Glutamatergic neuron (in vitro differentiated cells): ENCODE measurements at places on chromosomes 6 and 20.

- no peak for DNase-seq
Measured at GRCh38 chr6:88840796-88841539, 122.5 kb downstream of the RNGTT start.

DNA sequence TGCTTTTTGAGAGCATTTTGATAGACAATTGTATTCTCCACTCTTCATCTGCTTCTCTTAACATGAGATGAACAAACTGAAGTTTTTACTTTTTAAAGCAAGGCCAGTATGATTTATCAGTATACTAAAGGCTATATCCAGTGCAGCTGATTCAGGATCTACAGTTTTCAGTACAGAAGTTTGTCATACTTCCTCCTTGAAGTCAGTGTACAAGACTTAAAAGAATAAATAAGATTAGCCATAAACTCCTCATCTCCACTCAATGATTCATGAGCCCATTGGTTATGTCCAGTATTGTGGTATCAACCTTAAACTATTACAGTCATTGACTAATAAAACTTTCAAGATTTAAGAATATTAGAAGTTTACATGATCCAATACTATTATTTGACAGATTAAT, 374.8 kb upstream of the EPHA7 start:
- no peak for DNase-seq

DNA sequence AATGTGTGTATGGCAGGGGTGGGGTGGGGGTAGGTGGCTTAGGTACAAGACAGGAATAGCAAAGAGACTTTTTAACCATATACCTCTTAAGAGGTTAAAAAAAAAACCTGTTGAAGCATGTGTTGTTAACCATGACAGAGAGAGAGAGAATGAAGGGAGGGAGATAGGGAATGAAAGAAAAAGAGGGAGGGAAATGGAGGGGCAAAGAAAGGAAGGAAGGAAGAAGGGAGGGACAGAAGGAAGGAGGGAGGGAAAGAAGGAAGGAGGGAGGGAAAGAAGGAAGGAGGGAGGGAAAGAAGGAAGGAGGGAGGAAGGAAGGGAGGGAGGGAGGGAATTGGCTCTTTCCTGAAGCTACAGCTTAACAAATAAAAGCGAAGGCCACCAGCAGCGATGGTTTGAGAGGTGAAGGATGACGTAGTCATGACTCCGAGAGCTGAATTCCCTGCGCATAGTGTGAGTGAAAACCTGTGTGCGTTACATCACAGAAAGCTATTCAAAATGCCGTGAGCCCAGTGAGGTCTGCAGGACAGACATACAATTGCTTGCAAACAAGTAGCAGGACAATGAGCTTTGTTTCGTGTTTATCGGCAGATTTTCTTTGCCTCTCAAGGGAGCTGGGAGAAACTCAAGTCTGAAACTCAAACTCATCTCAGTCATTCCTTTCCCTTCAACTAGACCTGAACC, 88.6 kb upstream of the NEDD9 start:
- no peak for DNase-seq

- DNase-seq, result no peak
Measured at GRCh38 chr6:112522587-112522986, 175.5 kb downstream of the RFPL4B start.

- DNase-seq, result no peak
Measured at GRCh38 chr6:85828973-85829372, 186.3 kb upstream of the SYNCRIP start.

DNA sequence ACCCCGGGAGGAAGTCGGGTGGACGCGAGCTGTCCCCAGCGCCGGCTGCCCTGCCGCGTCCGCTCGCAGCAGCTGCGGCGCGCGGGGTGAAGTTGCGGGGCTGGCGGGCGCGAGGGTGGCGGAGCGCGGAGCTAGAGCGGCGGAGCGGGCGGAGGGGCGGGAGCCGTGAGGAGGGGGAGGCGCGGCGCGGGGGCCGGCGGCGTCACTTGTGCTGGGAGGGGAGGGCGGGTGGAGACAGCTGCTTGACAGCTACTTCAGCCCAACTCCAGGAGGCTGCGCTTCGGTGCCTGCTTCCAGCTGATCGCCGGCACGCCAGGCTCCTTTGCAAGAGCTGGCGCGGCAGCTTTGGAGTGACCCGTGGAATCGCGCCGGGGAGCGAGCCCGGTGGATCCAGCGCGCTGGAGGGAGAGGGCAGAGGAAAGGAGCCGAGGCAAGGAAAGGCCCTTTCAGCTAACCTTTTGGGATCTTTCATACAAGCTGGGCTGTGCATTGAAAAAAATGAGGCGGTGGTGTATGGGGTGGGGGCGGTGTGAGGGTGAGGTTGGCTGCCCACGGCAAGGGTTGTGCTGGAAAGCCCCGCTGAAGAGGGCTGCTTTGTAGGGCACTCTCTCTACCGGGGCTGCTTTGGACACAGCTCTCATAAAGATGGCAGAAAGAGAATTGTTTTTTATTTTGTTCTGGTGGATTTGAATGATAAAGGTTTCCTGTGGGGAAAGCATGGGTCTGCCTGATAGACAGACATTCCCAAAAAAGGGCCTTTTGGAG, 24.6 kb downstream of the RIPOR2 start:
- DNase-seq, result peak; percentile 87

- no peak for DNase-seq
Measured at GRCh38 chr6:36912586-36912985, 26.8 kb downstream of the C6orf89 start.

DNA sequence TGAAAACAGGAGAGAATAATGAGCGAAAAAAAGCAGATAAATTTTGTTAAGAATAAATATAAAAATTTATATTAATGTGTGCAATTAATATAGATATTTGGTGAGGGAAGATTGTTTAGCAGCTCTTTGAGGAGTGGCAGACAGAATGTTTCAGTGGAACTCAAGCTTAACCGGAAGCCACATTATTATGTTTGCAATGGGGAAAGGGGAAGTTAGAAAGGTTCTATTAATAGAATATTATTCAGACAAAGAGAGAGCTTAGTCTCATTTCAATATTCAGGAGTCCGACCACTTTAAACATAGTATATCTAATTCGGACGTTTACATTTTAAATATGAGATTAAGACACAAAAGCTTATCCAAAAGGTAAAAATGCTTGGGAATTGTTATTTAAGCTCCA, 81.6 kb upstream of the KHDRBS2 start:
- DNase-seq, result no peak

GRCh38 chr20:49984426-49985153, 1.8 kb downstream of the SNAI1 start:
- no peak for DNase-seq

DNA sequence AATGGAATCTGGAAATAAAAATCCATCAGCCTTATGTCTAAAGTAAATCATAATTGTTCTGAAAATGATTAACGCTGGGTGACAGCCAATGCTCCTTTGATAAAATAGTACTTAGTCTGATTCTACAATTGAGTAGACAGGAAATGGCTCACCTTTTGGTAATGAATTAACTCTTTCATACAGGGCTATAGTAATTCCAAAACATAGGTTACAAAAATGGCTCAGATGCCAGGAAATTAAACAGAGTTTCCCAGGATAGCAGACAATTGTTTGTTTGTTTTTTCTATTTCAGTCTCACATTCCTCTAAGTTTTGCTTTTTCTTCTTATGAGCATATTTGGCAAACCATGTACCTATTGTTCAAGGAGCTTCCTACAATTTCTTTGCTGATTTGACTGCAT, 257.2 kb upstream of the EPHA7 start:
- DNase-seq, result no peak

- no peak for DNase-seq
Measured at GRCh38 chr6:56517155-56517745, 125.4 kb downstream of the DST start.

DNA sequence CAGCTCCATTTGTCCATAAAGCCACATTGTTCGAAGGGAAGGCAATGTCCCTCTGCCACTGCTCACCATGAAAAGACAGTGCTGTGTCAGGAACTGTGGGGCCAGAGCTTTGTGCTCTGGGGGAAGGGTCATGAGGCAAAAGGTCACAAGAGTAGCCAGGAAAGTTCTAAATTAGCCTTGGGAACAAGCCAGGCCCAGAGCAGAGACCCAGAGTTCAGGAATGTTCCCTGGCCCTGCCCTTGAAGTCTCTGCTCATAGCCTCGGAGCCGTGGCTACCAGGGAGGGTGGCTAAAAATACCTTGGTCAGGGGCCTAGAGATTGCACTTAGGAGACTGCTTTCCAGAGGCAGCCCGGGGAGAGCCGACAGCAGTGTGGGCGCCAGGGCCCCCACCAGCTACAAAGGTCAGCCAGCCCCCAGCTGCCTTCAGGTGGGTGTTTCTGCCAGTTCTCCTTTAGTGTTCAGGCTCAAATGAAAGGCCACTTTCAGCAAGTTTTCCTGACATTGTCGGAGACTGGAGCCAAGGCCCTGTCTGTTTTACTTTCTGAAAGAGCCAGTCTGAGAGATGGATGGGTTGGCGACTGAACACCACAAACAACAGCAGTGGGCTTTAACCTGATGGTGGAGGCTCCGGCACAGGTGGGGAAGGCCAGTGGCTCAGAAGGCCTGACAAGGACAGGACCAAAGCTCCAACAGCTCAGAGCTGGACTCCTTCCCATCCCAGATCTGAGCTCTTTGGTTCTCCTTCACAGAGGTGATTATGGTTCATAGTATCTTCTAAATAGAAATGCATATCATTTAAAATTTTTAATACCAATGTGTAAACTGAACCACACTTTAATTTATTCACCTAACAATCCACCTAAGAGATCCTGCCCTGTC, 76.2 kb downstream of the CDH26 start:
- no peak for DNase-seq

DNA sequence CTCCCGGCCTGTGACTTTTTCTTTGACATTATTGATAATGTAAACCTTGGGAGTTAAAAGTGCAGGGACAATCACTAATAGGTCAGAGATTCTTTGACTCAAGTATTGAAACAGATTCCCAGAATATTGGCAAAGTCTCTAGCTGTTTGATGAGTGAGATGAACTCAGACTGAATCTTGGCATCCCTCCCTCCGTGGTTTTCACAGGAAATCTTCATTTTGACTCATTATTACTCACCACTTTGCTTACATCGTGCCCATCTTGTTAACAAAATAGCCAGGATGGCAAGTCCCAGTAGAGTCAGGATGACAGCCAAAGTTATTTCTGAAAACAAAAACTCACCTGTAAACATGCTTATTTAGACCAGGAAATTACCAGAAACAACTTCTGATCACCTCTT, 2.0 kb downstream of the TSBP1 start:
- DNase-seq, result no peak

- no peak for DNase-seq
Measured at GRCh38 chr20:63508072-63508768, 9.3 kb upstream of the EEF1A2 start.
